ENCODE measurements at places on chromosomes 7 and 10. TPM values are rescaled to one million over a fixed set of nuclear protein-coding genes. Genes with fewer than 3 reads are reported as not detected.

DLX6 gene
- not detected for total RNA-seq

PGAM2 gene
- not detected for total RNA-seq

ZNF438 gene
- total RNA-seq: 6.5 TPM

SMNDC1 gene
- 40.8 TPM for total RNA-seq

MCM7 gene
- 266 TPM for total RNA-seq

NOBOX gene
- total RNA-seq: not detected

DNA sequence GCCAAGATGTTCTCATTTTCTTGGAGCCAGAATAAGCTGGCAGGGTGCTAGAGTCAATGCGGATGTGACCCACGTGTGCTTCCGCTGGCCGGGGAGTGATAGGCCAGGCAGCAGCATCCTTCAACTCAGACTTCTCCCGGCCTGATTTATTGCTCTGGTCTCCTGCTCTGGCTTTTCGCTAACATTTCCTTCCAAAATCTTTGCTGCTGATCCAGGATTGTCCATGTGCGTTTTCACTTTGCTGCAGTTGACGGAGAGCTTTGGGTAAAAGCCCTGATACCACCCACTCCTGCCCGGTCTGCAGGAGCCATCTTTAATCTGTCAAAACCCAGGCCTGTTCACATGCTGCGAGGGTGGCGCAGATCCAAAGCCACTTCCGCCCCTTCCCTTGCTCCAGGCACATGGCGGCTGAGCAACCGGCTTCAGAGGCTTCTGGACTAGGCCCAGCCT lies 106.8 kb downstream of the CYP26A1 start:
- no peak overlapping the region for H3K27ac ChIP-seq
- no peaks in the 10 kb centered on the region for H3K36me3 ChIP-seq
- H3K4me3 ChIP-seq: no peak overlapping the region
- H3K27me3 ChIP-seq: peaks cover 10% of the 10 kb centered on the region
- no peak for DNase-seq
- H3K4me1 ChIP-seq: no peaks in the 10 kb centered on the region

DNA sequence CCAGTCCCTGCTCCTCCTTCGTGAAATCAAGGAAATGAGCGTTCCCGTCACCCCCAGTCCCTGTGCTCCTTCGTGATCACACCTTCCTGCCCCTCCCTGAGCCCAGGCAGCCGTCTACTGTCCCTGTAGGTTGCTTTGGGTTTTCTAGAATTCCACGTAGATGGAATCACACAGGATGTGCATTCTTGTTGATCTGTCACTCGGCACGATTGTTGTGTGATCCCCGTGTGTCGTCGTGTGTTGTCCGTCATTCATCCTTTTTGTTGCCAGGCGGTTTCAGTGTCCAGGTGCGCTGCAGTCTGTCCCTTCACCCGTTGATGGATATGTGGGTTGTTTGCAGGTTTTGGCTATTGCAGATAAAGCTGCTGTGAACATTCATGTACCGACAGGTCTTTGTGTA lies 9.4 kb downstream of the MTG1 start:
- peaks cover 80% of the 10 kb centered on the region for H3K36me3 ChIP-seq
- DNase-seq: no peak
- H3K4me1 ChIP-seq: peaks cover 59% of the 10 kb centered on the region
- H3K4me3 ChIP-seq: no peak overlapping the region

GRCh38 chr7:118531566-118531965 lies 307.1 kb downstream of the ANKRD7 start:
- H3K27ac ChIP-seq: no peak overlapping the region
- H3K36me3 ChIP-seq: no peaks in the 10 kb centered on the region
- no peak for DNase-seq
- H3K4me3 ChIP-seq: no peak overlapping the region

DNA sequence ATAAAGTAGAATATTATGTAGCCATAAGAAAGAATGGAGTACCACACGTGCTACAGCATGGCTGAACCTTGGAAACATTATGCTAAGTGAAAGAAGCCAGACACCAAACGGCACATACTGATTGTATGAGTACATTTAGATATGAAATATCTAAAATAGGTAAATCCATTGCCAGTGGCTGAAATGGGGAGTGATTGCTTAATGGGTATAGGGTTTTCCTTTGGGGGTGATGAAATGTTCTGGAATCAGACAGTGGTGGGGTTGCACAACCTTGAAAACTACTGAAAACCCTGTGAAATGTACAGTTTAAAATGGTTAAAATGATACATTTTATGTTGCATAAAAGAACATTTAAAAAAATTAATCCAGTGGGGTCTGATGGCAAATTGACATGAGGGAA lies 667.9 kb downstream of the AUTS2 start:
- H3K27me3 ChIP-seq: no peaks in the 10 kb centered on the region
- DNase-seq: no peak
- no peak overlapping the region for H3K4me3 ChIP-seq
- H3K4me1 ChIP-seq: no peaks in the 10 kb centered on the region
- no peaks in the 10 kb centered on the region for H3K36me3 ChIP-seq

- no peaks in the 10 kb centered on the region for H3K27me3 ChIP-seq
- peaks cover 45% of the 10 kb centered on the region for H3K4me1 ChIP-seq
- H3K36me3 ChIP-seq: peaks cover 10% of the 10 kb centered on the region
- no peak overlapping the region for H3K4me3 ChIP-seq
- H3K27ac ChIP-seq: no peak overlapping the region
- DNase-seq: no peak
Measured at GRCh38 chr7:36673703-36674102, 50.6 kb downstream of the AOAH start.

- no peaks in the 10 kb centered on the region for H3K4me1 ChIP-seq
- H3K36me3 ChIP-seq: no peaks in the 10 kb centered on the region
- no peak overlapping the region for H3K27ac ChIP-seq
Measured at GRCh38 chr10:4519658-4520402, 306.2 kb upstream of the AKR1E2 start.

DNA sequence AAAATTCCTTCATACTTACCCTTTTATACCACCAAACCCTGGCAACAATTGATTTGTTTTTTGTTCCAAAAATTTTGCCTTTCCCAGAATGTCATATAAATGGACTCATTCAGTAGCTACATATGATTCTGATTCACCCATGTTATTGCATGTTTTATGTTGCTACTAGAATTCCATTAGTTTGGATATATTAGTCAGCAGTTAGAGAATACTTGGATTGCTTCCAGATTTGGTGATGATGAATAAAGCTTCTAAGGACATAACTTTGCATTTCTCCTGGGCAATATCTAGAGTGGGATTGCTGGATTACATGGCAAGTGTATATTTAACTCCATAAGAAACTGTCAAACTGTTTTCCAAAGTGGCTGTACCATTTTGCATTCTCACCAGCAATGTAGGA lies 806.9 kb downstream of the DNAJB9 start:
- no peak for DNase-seq
- no peaks in the 10 kb centered on the region for H3K36me3 ChIP-seq
- no peak overlapping the region for H3K4me3 ChIP-seq
- no peak overlapping the region for H3K27ac ChIP-seq

DNA sequence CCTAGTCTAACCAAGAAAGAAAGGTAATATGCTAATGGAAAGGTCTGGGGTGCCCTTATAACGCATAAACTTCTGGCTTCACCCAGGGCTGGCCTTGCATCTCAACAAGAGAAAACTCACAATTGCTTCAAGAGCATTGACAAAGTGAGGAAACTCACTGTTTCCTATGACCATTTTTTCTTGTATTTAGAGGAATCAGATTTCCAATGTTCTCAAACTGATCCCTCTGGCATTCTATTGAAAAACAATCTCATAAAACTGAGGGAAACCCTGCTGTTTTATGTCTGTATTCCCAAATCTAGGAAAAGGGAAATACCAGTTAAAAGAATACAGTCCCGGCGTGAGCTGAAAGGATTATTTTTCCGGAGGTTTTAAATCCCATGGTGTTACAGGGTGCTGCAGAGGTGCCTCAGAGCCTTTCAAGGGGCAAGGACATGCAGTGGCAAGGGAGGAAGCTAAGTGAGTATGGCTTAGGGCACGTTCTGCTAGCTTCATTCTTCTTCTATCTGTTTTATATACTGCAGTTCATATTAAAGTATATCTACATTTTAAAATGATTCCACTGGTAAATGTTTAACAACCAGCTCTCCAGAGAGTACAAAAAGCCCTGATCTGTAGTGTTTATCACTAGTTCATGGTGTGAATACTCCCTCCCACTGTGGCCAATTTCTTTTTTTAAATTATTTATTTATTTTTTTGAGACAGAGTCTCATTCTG lies 68.7 kb downstream of the CAV1 start:
- H3K36me3 ChIP-seq: no peaks in the 10 kb centered on the region
- peaks cover 14% of the 10 kb centered on the region for H3K4me1 ChIP-seq
- no peak for DNase-seq
- H3K4me3 ChIP-seq: no peak overlapping the region

DNA sequence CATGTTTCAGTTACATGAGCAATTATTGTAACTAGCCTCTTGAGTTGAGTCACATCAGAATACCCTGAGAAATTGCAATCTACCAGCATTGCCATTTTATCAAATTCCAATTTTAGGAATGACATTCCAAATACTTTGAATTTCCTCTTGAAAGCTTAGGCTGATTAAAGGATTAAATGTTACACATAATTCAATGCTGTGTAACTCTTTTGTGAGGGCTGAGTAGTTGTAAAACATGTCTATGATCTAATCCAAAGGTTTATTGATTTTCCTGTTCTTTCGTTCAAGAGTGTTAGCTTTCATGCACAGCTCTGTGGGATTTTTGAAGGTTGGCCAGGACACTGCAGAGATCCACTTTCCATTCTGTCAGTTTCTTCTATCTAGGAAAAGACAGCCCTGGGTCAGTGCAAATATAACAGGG lies 193.1 kb downstream of the SORCS1 start:
- no peaks in the 10 kb centered on the region for H3K4me1 ChIP-seq
- H3K4me3 ChIP-seq: no peak overlapping the region
- DNase-seq: no peak
- H3K27ac ChIP-seq: no peak overlapping the region
- no peaks in the 10 kb centered on the region for H3K36me3 ChIP-seq
- no peaks in the 10 kb centered on the region for H3K27me3 ChIP-seq

DNA sequence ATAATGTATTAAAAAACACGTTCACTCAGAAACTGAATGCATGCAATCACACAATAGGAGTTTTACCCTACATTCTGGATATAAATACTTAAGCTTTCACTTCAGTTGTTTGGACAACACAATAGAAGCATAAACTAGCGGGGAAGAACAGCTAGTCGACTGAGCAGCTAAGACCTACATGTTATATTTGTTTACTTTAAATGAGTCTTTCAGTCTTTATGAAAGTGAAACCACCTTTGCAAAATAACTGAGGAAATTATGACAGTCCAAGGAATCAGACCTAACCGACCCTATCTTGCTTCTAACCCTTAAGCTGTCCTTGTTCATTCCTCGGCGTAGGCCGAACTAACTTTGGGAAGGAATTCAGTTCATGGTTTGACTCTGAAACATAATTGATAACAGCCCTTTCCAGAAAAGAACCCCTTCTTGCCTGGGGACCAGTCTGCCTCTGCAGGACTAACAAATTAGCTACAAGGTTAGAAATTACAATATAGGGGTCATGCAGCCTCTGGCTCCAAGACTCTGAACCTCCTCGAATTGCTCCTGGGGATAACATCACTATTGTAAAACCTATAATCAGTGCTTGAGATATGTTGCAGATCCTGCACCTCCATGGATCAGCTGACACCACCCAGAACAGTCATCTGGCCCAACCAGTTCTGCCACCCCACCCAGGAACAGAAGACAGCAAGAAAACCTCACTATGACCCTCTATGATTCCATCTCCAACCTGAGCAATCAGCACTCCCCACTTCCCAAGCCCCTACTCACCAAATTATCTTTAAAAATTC lies 185.1 kb upstream of the KLF6 start:
- no peaks in the 10 kb centered on the region for H3K27me3 ChIP-seq
- peaks cover 54% of the 10 kb centered on the region for H3K4me1 ChIP-seq
- no peak for DNase-seq
- peak overlapping the region; percentile 11 for H3K4me3 ChIP-seq
- H3K27ac ChIP-seq: peak overlapping the region; percentile 98

DNA sequence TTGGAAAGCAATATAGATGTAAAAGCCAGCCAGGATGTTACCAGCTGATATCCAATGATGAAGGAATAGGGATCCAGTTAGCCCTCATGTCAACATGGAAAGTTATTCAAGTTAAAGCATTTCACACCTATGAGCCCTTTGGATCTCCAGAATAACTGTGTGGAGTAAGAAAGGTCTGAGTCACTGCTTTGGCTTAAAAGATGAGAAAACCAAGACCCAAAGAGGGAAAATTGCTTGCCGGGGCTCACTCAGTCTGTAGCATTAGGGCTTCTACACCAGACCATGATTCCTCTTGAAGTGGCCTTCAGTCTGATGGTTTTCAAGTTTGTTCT lies 12.6 kb downstream of the LSM5 start:
- H3K27me3 ChIP-seq: no peaks in the 10 kb centered on the region
- H3K4me3 ChIP-seq: no peak overlapping the region
- H3K36me3 ChIP-seq: no peaks in the 10 kb centered on the region
- no peak for DNase-seq
- no peak overlapping the region for H3K27ac ChIP-seq

DNA sequence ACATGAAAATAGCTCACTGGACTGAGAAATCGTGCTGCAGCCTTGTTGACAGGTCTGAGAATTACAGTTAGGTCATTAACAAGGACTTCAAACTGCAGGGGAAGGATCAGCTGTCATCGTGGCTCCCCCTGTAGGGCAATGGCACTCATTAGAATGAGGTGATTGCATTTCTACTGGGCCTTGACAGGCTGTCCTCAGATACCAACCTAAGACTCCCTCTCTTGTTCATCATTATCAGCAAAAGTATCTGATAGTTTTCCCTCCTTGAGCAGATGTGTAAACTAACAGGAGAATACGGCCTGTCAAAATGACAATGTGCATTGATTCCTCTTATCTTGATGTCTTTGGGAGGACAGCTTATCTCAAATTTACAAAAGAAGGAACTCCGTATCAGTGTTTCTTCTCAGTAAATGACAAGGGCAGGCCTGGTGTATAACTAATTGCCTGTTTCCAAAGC lies 648.5 kb upstream of the LRRN3 start:
- H3K4me1 ChIP-seq: no peaks in the 10 kb centered on the region
- no peak overlapping the region for H3K4me3 ChIP-seq
- no peak overlapping the region for H3K27ac ChIP-seq
- no peak for DNase-seq

GRCh38 chr10:97024168-97025073 lies 161.3 kb downstream of the SLIT1 start:
- no peak for DNase-seq
- peaks cover 6% of the 10 kb centered on the region for H3K4me1 ChIP-seq
- H3K36me3 ChIP-seq: no peaks in the 10 kb centered on the region

DNA sequence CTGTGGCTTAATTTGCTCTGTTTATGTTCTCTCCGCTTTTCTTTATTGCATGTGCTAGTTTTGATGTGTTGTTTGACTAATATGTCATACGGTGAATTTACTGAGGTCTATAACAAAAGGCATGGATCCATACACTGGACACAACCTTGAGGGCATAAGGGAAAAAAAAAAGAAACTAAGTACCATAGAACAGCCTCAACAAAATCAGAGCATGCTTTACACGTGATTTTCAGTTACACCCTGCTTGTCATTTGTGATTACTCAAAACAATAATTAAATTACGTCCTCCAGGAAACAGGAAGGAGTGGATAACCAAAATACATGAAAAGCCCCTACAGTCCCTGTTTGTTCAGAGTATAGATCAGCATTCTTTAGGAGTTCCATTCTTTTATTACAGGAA lies 150.5 kb downstream of the CRPPA start:
- H3K36me3 ChIP-seq: no peaks in the 10 kb centered on the region
- H3K27me3 ChIP-seq: no peaks in the 10 kb centered on the region
- no peak overlapping the region for H3K4me3 ChIP-seq
- H3K4me1 ChIP-seq: peaks cover 2% of the 10 kb centered on the region
- DNase-seq: no peak
- H3K27ac ChIP-seq: no peak overlapping the region

Data from activated CD4-positive, alpha-beta memory T cell treated with anti-CD3 and anti-CD28 coated beads, Interleukin-2, amount 10 ng/mL, durations not matched to agents 7 days and 5 days (primary cell).